ENCODE measurements at places on chromosomes 4 and X.

DNA sequence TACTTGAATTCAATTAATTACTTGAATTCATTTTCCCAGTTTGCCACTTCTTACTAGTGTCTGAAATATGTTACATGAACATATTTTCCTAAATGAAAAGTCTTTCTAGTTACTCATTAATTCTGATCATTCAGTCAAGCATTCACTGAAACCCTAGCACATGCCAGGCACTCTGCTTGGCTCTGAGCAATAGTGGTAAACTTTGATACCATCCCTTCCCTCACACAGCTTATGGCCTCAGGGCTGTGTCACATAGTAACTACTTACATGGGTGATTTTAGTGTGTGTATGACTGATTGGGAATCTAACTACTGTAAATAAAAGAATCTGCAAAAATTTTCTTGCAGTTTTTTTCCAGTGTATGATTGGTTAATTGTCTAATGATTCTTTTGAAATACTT is 32.7 kb downstream of the METAP1 start:
- DNase-seq, result no peak

GRCh38 chr4:31788676-31789075 is 1068.5 kb downstream of the PCDH7 start:
- DNase-seq, result no peak

DNA sequence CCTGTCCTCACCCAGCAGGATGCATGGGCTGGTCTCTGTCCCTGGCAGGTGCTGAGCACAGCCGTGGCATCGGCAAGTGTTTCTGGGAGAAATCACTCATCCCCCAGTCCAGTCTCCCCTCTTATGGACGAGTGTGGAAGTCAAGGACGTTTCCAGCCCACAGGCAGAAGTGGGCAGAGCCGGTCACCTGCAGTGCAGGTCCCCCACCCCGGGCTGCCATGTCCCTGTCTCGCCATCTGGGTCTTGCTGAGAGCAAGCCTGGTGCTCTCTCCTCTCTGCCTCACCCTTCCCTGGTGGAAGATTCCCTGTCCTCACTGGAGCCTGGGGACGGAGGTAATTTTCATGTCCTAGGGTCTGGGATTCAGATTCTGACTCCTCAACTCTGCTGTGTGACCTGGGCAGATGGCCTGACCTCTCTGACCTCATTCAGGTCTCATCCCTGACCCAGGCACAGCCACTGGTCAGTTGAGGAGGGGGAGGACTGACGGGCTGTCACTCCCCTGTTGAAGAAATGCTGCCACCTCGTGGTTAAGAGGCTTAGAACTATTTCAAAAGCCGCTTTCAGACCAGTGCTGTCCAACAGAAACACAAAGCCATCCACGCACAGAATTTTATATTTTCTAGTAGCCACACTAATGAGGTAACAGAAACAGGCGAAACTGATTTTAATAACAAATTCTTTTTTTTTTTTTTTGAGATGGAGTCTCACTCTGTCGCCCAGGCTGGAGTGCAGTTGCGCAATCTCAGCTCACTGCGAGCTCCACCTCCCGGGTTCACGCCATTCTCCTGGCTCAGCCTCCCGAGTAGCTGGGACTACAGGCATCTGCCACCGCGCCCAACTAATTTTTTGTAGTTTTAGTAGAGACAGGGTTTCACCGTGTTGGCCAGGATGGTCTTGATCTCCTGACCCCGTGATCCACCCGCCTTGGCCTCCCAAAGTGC is 1.8 kb downstream of the CPZ start:
- peak; percentile 55 for DNase-seq

DNA sequence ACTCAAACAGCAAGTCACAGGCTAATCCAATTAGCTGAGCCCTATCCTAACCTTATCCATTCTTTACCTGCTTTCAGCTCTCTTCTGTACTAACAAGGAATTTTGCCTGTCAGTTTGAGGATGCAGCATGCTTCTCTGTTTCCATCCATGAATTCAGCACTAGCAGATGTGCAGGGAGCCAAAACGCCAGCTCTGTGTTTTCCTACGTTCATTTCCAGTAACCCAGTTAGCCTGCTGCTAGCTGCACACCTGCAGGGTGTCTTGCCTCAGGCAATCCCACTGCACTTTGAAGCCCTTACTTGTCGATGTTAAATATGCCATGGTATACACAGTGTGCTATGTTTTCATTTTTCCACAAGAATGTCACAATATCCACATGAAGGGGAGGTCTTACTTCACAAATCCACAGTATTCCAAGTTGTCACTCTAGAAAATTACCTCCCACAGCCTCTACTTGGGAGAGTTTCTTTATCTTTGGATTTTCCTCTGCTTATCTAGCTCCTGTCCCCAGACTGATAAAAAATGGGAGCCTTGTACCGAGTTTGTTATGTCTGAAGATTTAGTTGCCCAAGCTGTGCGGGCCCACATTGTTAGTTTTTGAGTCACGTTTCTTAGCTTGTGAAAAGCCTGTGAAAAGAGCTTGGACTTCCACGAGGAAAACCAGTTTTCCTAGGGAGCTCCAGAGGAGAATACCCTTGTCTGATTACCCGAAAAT is 127.6 kb upstream of the HHIP start:
- DNase-seq, result no peak

DNA sequence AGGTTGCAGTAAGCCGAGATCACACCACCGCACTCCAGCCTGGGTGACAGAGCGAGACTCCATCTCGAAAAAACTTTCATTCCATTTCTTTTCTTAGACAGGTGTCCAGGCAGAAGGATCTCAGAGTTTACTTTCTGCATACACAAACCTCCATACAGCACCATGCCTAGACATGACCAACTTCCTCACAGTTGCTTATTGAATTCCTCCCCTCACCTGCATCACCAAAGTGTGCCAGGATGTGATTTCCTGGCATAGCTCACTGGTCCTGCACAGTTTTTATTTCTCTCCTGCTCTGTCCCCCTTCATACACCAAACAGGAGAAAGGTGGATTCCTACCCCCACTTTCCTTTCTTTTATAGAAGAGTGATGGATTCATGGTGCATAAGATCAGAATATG is 34.7 kb upstream of the PPARGC1A start:
- DNase-seq, result no peak

- DNase-seq, result no peak
Observed at GRCh38 chrX:104195489-104196084, 29.3 kb downstream of the FAM199X start.

- no peak for DNase-seq
Observed at GRCh38 chrX:27466051-27466450, 2.9 kb upstream of the PPP4R3C start.

- no peak for DNase-seq
Observed at GRCh38 chr4:53714236-53715140, 123.2 kb upstream of the LNX1 start.

DNA sequence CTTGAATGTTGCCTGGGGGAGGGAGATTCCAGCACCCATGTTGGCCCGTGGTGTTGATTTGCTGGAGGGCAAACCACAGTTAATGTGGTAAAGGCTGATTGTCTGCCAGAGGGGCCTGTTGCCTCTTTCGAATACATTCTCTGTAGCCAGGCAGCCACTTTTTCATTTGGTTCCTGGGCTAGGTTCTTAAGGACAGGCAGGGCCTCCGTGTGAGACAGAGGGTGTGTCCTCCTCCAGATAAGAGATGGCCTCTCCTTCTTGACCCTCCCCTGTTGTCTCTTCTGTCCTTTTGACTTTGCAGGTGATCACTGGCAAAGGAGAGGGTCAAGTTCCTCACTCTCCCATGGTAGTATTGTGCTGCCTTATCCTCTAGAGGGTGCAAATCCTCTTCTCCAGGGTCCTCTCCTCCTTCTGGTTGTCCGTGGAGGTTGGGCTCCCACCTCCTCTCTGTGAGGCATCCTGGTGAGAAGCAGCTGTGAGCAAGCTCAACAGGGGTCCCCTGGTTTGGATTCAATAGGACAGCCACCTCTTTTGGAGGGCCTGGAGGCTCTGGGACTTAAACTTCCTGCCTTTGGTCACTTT is 44.9 kb downstream of the ZNF182 start:
- DNase-seq, result no peak

- DNase-seq, result no peak
Observed at GRCh38 chr4:64266669-64267068, 142.6 kb downstream of the TECRL start.

DNA sequence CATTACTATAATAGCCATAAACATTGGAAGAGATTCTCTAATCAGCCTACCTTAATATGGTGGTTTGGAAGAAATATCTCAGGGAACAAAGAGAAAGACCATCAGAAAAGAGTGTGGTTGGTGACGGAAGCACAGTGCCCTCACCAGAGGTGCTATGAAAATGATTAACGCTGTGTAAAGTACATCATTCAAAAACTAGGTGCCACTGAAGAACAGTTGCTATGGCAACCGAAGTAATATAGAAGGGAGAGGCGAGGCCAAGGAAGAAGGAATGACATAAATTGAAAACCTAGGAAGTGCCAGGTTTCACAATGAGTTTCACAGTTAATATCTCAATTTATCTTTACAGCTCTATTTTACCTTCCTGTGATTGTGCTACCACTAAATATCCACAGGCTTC is 57.0 kb upstream of the ARSJ start:
- no peak for DNase-seq

DNA sequence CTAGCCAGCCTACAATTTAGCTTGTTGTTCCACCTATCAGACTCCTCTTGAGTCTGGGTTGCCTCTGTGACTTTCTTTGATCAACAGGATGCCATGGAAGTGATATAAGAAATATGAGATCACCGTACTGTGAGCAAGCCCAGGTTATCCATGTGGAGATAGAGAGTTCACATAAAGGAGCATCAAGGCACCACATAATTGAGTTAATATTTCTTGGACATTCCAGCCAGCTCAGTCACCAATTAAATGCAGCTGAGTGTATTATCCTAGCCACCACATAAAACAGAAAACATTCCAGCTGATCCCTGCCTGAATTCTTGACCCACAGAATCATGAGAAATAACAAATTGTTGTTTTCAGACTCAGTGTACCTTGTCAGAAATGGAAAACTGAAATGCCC is 253.6 kb downstream of the PPP1R2C start:
- no peak for DNase-seq

- no peak for DNase-seq
Observed at GRCh38 chrX:151870602-151871001, 42.1 kb upstream of the MAGEA4 start.

DNA sequence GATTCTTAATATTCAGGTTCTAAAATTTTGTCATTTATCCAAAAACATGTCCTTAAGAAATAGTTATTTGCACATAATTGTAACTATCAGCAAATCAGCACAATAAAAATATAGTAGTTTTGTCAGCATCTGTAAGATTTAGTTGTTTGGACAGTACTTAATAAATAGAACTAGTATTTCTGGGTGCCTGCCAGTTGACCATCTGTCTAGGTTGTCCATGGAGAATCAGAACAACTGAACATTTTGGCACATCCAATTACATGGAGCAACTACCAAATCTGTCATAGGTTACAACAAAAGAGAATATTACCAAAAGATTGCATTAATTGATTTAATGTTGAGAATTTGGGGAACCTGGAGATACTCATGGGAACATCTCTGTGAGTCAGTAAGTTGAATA is 305.5 kb upstream of the TACR3 start:
- DNase-seq, result no peak

DNA sequence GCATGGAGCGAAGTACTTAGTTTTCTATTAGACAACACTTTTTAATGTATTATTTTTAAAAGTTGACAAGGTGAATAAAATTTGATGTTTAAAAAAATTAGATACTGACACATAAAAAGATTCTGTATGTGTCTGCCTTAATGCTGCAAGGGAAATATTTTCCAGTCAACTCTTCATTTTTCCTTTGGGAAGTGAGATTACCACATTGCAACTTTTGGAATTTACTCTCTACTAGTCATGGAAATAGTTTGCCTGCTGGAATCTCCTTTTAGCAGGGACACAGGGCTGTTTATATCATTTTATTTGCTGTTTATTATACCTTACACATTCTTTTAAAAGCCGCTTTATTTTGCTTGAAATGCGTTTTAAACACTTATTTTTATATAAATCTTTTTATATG is 135.1 kb downstream of the MID1 start:
- DNase-seq, result no peak

DNA sequence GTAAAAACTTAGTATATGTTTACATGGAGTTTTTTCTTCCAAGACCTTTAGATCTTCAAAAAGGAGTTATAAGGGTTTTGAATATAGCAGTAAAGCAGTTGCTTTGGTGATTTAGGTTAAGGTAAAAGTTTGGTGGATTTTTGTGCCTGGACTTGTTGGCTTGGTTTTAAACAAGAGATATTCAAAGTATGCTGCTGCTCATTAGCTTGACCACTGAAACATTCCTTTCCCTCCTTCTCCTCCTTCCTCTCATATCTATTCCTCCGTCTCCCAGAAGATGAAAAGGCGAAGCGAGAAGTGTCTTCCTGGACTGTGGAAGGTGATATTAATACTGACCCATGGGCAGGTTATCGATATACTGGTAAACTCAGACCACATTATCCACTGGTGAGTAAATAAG is 38.4 kb downstream of the METAP1 start:
- DNase-seq, result no peak

- DNase-seq, result no peak
Observed at GRCh38 chr4:175470131-175470530, 341.9 kb downstream of the GPM6A start.

DNA sequence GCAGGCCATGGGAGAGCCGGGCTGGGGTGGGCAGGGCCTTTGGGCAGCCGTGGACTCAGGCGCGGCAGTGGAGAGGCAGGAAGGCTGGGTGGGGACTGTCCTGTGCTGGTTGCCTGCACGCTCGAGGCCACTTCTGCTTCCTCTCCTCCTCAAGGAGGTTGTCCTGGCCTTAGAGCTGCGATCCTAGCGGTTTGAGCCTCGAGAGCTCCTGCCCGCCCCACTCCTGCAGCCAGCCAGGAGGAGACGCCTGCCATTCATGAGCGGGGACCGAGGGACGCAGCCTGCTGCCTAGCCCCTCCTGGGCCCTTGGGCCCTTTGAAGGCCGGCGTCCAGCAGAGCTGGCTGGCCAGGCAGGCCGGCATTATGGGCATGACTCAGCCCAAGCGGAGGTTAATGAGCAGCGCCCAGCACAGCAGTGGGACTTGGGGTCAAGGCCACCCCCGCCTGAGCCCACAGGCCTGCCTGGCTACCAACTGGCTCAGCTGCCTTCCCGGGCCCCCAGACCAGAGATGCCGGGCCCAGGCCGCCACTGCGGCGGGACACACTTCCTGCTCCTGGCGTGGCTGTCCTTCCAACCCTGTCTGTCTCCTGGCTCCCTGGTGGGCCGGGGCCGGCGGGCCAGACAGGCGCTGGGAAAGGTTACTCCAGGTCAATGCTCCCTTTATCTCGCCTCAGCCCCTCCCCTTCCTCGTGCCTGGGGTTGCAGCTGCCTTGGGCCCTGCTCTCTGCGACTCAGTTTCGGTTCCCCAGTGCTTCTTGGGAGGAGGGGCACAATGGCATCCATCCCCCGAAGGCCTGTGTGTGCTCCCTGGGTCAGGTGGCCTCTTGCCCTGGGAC is 1.8 kb downstream of the ABCD1 start:
- DNase-seq, result no peak

DNA sequence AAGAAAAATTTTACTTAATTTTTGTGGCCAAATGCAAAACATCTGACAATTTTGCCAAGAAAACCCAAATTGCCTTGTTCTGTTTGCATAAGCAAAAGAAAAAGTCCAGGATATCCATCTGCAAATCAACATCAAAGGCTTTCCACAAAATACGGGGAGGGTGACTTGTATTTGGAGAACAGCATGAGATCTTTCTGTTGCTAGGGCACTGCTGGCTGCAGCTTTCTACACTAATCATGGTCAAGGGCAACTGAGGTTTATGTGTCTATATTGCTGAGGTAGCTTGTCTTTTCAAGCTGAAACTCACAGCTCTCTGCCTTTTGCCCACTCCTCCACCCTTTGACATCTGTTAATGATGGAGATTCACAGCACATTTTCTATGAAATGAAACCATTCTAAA is 389.1 kb downstream of the NKX6-1 start:
- no peak for DNase-seq

Measured in mesothelial cell of epicardium (in vitro differentiated cells).